ENCODE measurements at places on chromosomes 16 and 17.

DNA sequence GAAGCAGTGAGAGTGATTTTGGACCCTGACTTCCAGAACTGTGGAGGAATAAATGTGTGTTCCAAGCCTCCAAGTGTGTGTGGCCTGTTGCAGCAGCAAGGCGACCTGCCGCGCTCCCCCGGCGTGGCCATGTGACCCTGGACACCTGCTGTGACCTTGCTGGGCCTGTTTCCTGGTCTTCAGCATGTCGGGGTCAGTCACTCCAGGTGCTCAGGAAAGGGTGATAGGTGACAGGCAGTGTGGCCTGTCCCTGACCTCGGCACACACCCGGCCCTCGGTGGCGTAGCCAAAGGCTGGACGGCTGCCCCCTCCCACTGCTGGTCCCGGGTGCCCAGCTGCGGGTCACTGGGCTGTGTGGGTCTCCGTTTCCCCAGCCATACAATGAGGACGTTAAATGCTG lies 31.8 kb upstream of the ZNF469 start:
- DNase-seq, result no peak

- DNase-seq, result no peak
These were observed 4.4 kb upstream of the LHX1 start for GRCh38 chr17:36932694-36933511.

DNA sequence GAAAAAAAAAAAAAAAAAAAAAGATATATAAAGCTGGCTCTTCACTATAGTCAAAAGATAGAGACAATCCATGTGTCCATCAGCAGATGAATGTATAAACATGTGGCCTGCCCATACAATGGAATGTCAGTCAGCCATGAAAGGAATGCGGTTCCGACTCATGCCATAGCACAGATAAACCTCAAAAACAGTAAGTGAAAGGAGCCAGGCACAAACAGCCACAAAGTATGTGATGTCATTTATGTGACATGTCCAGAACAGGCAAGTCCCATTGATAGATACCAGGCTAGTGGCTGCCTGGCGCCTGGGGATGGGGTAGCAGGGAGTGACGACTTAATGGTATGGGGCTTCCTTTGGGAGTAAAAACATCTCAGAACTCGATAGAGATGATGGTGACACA lies 155.7 kb downstream of the CMIP start:
- no peak for DNase-seq

GRCh38 chr16:11848842-11849241 lies 2.5 kb downstream of the RSL1D1 start:
- DNase-seq, result no peak

DNA sequence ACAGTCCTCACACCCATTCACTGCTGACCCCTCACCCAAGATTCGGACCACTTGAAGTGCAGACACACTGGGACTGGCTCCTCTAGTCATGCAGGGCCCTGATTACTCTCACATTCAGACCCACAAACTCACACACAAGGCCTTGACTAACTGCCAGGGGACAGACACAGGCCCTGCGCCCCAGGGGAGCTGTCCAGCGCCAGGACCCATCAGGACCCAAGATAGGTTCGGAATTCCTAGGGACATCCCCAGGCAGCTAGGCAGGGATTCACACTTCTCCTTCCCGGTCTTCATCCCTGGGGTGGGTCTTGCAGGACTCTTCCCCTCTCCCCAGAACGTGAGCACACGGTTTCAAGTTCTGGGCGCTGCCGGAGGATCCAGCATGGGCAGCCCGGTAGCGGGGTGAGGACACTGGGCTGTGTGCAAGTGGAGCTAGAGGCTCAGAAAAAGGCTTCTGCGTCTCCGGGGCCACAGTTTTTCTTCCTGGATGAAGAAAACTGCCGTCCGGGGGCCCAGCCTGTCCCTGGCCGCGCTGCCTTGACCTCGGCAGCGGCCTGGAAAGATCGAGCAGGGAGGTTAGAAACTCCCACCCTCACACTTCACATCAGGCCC lies 1.6 kb downstream of the SEZ6 start:
- DNase-seq, result no peak

DNA sequence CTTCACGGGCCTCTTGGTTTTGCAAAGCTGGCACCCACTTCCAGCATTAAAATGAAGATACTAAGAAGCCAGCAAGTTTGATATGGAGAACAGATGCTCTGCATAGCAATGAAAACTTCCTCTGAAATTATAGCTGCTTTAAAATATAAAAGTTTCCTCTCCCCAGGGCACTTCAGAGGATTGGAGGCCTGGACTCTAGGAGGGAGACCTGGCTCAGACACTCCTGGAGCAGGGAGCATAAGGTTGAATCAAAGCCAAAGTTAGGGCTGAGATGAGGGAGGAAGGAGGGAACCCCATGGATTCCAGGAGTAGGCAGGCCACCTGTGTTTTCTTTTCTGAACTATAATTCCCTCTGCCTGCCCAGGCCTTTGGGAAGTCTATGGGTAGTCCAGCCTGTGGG lies 176.0 kb upstream of the RPL38 start:
- DNase-seq, result no peak

- DNase-seq, result peak; percentile 95
These were observed 23.5 kb downstream of the SMTNL2 start for GRCh38 chr17:4607773-4608187.

- DNase-seq, result no peak
These were observed 5.3 kb downstream of the ZNF469 start for GRCh38 chr16:88387941-88388627.

DNA sequence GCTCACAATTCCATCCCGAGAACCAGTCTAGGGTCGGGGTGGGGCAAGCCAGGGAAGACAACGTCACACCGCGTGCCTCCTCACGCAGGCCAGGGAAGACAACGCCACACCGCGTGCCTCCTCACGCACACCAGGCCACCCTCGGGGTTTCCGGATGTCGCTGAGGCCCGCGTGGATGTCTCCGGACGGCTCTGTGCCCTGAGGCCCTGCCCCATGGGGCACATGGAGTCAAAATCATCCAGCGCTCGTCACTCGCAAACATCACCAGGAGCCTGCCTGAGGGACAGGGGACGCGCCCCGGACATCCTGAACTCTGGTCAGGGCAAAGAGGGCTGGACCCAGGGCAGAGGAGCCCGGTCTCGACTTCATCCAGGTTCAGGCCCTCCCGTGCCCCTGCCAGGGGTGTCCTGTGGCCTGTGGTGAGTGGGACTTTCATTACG lies 3.7 kb downstream of the TMEM204 start:
- no peak for DNase-seq

DNA sequence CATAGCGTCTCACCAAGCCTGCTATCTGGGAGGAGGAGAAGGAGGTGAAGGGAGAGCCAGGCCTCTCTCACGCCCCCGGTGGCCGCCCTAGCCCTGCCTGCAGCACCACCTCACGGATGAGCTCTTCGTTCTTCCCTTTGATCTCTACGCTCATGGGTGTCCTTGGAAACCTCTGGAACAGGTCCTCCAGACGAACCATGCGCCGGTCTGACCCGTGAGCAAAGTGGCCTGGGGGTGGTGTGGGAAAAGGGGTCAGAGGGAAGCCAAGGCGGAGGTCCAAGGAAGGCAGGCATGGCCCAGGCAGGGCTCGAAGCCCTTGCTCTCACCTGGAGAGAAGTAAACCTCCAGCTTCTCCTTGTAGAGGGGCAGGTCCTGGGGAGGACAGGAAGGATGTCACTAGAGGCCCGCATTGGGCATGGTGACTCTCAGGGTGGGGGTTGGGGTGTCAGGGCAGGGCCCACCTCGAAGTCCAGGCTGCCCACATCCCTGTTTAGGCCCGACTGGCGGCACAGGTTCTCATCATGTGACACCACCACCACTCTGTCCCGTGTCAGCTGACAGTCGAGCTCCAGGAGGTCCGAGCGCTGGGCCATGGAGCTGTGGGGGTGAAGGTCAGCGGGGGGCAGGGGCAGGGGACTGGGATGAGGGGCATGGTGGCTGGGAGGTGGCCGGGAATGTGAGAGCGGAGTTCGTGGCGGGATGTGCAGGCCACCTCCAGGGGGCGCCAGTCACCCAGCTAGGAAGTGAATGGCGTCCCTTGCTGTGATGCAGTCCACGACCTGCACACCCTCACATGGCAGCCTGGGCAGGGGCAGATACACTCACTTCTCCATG lies 923 bp downstream of the GDPD3 start:
- DNase-seq, result peak; percentile 58

DNA sequence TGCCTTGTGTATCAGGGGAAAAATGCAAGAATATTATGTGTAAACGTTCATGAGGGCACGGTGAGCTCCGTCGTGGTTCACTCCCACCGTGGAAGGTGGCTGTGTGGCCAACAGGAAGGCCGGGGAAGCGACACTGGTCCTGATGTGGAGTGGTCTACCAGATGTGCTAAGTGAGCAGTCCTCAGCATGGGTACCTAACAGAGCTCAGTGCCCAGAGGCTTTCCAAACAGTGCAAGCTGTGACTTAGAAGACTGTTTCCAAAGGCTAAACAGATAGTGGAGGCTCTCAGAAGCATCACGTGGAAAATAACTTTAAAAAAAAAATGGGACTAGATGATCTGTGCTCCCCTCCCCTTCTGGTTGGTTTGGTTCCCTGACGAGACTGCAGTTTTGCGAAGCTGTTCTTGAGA lies 199.3 kb upstream of the CHMP6 start:
- DNase-seq, result no peak

- DNase-seq, result no peak
These were observed 176.9 kb upstream of the GSE1 start for GRCh38 chr16:85436207-85436606.

GRCh38 chr16:51388516-51388951 lies 237.5 kb upstream of the SALL1 start:
- no peak for DNase-seq

GRCh38 chr16:81885976-81886586 lies 107.0 kb downstream of the PLCG2 start:
- peak; percentile 53 for DNase-seq

GRCh38 chr17:76834870-76835269 lies 33.3 kb upstream of the MGAT5B start:
- no peak for DNase-seq

GRCh38 chr17:79695797-79696609 lies 34.7 kb upstream of the ENPP7 start:
- no peak for DNase-seq

GRCh38 chr17:42027590-42027889 lies 7.7 kb downstream of the NKIRAS2 start:
- DNase-seq, result no peak

GRCh38 chr17:15502369-15503112 lies 35.1 kb upstream of the CDRT4 start:
- DNase-seq, result peak; percentile 87
